ENCODE measurements at places on chromosomes 3 and 15.

DNA sequence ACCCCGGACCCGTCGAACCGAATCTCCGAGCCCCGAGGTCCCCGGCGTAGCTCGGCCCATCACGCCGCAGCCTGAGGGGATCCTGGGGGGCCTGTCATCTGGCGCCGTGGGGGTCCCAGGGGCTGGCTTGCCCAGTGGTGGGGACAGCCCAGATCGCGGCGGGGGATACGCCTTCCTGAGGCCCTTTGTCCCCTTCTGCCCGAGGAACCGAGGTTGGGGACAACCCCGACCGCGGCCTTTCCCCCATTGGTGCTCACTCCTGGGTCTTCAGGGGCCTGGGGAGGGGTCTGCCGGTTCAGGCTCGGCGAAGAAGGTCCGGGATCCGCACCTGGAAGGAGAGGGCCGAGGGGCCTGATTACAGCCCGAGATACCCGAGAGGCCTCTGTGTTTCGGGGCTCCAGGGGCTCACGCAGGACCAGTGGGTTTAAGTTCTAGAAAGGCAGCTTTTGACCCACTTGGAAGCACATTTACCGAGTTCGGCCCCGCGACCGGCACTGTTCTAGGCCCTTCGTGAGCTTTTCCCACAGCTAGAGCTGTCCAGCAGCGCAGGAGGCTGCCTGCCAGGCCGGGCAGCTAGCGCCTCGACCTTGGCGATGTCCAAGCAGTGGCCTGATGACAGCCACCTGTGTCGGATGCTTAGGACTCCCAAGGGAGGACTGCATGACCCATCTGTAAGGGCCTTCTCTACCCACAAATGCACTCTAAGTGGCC, 504 bp downstream of the ABHD2 start:
- no peak for DNase-seq

GRCh38 chr15:96053031-96053780, 277.3 kb upstream of the NR2F2 start:
- DNase-seq, result peak; percentile 53

DNA sequence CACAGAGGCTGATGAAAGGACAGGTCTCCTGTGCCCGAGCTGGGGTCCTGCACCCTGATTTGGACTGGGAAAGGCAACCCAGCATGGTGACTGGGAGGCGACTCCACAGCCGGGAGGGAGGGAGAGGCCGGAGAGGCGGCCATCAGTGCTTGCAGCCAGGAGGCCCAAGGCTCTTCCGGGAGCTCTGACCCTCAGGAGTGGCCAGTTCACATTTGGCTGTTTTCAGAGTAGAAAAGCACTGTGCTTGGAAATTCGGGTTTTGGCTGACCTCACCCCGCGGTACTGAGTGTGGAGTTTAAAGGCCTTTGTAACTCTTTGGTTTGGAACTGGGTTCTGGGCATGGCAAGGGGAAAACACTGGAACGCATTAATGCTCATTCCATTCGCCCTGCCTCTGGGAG, 31.9 kb downstream of the SMAD6 start:
- DNase-seq, result no peak

DNA sequence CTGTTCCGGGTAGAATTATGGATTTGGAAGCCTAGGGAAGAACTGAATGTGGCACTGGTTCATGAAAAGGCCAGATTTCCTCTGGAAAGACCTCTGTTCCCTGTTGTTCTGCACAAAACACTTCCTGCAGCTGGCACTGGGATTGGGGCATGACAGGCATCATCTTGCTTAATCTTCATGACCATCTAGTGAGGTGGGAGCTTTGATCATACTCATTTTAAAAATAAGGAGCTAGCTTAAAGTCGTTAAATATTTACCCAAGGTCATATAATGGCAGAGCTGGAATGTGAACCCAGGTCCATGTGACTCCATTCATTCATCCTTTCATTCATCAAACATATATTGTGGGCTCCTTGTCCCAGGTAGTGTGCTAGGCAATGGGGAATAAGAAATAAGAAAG, 40.4 kb downstream of the EBLN2 start:
- no peak for DNase-seq

DNA sequence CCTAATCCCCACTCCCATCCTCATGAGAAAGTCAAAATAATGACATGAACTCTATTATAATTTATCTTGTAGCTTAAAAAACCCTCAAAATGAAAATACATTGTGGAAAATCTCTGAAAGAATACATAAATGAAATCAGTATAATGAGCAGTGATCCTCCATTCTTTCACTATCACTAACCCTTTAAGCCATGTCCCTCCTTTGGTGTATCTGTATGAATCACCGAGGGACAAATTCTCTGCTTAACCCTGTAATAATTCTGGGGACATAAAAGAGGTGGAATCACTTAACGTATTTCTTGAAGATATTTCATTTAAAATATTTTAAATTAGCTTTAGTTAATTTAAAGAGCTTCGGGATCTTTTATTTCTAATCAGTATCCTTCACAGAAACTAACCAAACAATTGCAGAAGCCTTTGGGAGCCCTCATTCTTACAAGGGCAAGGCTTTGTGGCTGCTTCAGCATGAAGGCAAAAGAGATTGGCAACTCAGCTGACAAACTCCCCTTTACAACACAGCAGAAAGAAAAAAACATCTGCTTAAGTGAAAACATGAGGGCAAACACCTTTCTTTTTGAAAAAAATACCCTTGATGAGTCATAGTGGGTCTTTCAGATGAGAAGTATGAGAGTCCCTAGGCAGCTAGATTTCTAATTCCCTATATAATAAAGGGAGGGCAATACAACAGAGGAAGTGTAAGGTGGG, 44.0 kb upstream of the ALCAM start:
- DNase-seq, result no peak

DNA sequence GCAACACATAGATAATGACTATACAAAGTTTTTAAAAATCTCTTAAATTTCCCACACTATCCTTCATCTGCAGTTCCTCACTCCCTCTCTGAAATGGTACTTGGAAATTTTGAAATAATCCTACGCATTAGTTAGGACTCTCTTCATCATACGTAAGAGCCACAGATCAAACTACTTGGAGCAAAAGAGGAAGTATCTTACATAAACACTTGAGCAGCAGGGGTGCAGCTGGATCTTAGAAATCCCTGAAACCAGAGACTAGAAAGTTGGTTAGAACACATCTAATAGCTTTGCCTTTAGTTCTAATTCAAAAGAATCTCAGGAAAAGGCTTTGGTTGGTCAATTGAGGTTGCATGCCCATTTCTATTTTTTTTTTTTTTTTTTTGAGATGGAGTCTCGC, 38.8 kb upstream of the ZNF445 start:
- DNase-seq, result no peak

DNA sequence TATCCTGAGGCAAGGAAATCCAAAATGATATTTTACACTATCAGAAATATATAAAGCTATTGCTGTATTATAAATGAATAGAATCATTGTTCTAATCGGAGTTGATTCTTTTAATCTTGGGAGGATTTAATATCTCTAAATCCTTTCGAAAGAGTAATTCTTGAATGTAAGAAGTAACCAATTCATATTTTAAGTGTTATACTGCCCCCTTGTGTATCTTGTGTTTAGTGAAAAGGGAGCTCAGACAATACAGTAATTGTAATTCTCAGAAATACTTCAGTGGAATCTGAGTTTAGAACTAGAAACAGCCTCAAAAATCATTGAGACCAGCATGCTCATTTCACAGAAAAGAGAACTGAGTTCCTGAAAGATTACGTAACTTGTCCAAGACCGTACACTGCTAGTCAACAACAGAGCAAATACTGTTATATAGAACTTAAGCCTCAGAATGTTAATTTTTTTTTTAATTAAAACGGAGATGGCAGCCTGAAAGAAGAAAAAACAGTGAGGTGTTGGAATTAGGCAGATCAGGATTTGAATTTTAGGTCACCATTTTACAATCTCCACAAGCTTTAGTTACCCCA, 42.9 kb downstream of the PLCH1 start:
- no peak for DNase-seq

DNA sequence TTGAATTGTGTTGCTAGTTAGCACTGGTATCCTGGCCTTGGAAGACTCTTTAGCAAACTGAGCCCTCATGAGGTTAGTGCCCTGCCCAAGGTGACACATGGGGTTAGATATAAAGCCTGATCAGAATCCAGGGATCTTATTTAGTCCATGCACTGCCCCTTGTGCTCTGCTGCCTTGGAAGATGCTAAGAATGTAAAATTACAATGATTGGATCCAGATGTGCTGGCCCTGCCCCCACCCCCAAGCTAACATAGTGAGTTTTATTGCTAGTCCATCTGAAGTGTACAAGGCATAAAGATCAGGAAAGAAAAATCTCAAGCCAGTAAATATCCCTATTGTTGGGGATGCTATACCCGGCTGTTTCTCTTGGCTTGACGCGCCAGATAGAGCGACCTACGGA, 248.1 kb upstream of the C2CD4B start:
- peak; percentile 70 for DNase-seq

DNA sequence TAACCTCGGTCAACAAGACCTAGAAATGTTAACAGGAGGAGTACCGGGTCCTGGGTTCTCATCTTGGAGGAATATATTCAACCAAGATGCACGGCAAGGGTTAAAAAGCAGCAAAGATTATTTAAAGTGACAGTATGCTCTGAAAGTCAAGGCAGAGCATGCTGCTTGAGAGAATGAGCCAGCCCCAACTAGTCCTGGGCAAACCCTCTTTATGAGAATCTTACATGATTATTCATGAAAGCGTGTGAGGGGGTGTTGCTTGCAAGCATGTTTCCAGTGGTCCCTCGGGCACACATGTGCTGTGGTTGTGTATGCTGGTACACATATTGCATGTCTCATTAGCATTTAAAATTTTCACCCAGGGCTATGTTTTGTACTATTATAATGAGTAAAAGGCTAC, 1445.6 kb downstream of the SI start:
- DNase-seq, result no peak

DNA sequence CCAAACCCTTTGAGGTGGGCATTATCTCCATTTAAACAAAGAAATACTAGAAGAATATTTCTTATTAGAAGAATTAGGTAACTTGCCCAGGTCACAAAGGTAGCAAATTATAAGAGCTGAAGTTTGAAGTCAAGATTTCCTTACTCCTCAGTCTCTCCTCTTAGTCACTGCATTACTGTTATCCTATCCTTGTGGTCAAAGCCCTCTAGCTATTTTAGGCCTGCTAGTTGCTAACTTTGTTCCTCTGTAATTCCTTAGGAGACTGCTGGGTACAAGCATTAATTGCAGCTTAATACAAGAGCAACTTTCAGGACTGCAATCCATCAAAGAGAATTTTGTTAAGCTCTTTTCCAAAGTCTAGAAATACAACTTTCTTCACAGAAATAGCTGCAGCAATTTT, 528.2 kb downstream of the ZIC1 start:
- no peak for DNase-seq

- no peak for DNase-seq
These were observed 76.3 kb upstream of the LIPC start for GRCh38 chr15:58355382-58355971.

DNA sequence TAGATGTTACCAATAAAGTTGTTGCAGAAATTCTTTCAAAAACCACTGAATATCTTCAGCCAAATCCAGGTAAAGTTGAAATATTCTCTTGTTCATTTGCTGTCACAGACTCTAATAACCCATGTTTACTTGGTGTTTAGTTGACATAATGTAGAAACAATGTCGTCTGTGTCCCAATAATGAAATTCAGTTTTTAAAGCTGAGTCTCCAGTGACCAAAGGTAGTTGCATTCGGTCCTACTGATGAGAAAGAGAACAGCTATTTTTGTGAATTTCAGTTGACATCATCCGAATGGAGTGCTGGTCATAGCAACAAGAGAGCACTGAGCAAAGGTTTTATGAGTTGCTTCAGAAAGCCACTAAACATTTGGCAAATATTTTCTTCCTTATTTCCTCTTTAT, 88.8 kb upstream of the ADAMTSL3 start:
- DNase-seq, result no peak

DNA sequence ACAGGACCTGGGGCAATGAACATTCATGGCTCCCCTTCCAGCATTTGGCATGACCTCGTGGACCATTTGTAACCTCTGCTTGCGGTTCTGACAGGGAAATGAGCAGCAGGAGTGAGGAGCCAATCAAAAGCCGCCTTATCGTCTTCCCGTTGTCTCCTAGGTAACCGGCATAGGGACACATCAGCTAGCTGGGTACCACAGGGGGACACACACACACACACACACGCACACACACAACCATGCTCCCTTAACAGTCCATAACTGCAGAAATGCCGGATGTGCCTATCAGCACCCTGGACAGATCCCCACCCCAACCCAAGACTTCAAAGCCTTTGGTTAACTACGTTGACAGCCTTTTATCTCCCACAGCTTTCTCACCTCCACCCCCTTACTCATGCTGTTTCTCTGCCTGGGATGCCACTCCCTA, 53.4 kb upstream of the CCDC174 start:
- peak; percentile 70 for DNase-seq
